ENCODE measurements at places on chromosomes 16 and 17. TPM values are rescaled to one million over a fixed set of nuclear protein-coding genes. Genes with fewer than 3 reads are reported as not detected.

The KRT27 gene
- not detected for total RNA-seq

The CDH8 gene
- not detected for total RNA-seq

DNA sequence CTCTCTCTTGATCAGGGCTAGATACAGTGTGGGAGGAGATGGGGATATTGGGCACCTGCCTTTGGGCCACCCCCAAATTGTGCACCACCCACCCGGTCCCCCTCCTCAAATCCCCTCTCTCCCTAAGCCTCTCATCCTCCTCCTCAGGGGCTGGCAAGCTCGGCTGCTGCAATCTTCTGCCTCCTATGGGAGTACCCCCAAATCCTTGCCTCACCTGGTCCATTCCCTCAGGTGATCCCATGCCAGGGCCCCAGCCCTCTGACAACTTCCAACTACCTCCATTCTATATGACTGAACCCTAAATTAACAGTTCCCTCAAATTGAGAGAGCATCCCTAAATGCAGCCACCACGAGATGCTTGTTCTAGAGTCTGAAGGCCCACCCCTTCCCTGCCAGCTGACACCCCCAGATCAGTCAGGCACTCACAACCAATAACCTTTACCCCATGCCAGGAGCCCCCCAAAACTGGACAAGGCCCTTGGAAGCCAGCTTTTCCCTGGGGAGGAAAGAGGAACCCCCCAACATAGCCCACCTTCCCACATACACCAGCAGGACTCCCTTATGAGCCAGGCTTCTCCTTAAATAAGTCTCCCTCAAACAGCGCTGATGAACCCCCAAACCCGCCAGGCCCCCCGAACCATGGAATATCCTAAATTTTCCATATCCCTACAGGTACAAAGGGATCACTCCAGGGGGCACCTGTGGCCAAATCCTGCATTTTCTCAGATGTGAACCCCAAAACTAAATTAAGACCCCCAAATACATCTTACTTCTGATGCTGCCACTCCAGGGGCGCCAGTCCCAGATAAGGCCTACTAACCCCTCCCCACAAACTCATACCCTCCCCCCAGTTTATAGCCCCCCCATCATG is 3.2 kb downstream of the DLG4 start:
- peak overlapping the region; percentile 24 for H3K4me3 ChIP-seq
- H3K4me1 ChIP-seq, result peaks cover 58% of the 10 kb centered on the region
- DNase-seq, result no peak

The ZNF750 gene
- not detected for total RNA-seq

DNA sequence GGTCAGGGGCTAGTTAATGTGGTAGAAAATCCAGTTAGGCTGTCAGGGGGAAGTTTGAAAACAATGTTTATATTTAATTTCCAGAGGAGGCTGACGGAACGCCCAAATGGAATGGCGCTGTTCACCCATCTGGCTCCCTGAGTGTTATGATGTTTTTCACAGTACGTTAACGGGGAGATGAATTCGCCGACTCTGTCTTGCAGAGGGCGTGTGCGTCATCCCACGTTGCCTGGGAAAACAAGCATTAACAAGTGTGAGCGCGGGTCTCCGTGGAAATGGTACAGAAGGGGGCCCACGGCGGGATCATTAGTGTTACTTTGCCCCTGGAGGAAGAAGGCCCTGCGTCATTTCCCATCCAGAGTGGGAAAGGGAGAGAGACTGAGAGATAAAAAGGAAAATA is 29.6 kb downstream of the RGS9 start:
- no peak for DNase-seq
- peaks cover 28% of the 10 kb centered on the region for H3K4me1 ChIP-seq
- H3K36me3 ChIP-seq, result 0 out of 2 replicates have a peak, but pooled peaks cover 8% of the 10 kb centered on the region
- no peak overlapping the region for H3K27ac ChIP-seq
- no peak overlapping the region for H3K4me3 ChIP-seq

DNA sequence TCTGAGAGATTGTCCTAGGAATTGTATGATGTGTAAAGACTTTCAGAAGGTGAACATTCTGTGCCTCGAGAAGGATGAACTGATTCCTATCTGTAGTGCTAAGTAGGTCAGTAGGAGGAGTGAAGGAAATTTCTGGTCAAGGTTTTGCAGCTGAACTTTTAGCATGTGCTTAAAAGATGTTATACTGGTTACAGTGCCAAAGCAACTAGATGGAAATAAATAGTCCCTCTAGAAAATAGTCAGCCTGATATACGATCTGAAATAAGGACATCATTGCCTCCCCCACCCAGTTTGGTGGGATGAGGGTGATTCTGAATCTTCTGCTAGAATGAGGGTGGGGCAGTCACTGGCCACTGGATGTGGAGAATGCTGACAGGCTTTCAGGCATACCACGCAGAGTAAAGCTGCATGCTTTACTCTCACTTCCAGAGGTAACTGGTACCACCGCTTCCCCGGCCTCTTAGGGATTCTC is 57.2 kb upstream of the VPS4A start:
- no peak for DNase-seq
- no peaks in the 10 kb centered on the region for H3K27me3 ChIP-seq
- no peak overlapping the region for H3K27ac ChIP-seq
- peaks cover 6% of the 10 kb centered on the region for H3K36me3 ChIP-seq

DNA sequence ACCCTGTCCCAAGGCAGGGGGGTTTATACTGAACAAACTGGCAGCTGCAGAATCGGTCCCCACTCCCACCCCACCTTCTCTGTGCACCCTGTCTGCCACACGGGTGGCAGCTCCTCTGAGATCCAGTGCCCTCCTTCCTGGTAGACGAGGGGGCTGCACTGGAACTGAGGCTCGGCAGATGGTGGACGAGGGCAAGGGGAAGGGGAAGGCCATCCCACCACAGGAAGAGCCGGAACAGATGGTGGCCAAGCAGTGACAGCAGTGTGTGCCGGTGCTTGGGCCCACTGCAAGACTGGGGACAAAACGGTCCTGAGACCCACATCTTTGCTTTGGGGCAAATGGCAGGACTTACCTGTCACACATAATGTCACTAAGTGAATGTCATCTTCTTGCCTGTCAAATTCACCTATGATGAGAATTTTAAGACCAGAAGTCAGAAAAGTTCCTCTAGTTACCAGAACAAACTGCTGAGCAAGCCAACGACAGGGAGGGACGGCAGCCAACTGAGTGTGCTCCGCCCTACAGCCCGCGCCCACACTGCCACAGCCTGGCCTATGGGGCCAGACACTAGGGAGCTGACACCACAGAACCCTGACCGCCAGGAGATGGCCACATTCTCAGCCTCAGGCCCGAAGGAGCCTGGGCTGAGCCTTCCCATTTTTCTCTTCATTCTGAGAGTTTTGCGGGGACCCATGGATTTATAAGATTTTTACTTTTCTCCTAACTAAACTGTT is 14.4 kb downstream of the NTAN1 start:
- peaks cover 67% of the 10 kb centered on the region for H3K36me3 ChIP-seq
- no peak for DNase-seq
- no peaks in the 10 kb centered on the region for H3K4me1 ChIP-seq
- no peak overlapping the region for H3K27ac ChIP-seq
- H3K4me3 ChIP-seq, result no peak overlapping the region

The PRAC2 gene
- not detected for total RNA-seq

The SLC26A11 gene
- total RNA-seq, result 14.3 TPM

- H3K4me1 ChIP-seq, result no peaks in the 10 kb centered on the region
- 0 out of 2 replicates have a peak, but pooled peaks cover 8% of the 10 kb centered on the region for H3K27me3 ChIP-seq
- no peak overlapping the region for H3K4me3 ChIP-seq
Observed at GRCh38 chr16:19382084-19382801, 35.4 kb upstream of the TMC5 start.

GRCh38 chr17:80640366-80641084 is 95.9 kb downstream of the RPTOR start:
- no peak for DNase-seq
- H3K27ac ChIP-seq, result no peak overlapping the region
- H3K27me3 ChIP-seq, result no peaks in the 10 kb centered on the region
- peaks cover 1% of the 10 kb centered on the region for H3K4me1 ChIP-seq

GRCh38 chr16:66154801-66155200 is 211.7 kb upstream of the CDH5 start:
- DNase-seq, result no peak
- H3K27ac ChIP-seq, result no peak overlapping the region
- peaks cover 44% of the 10 kb centered on the region for H3K4me1 ChIP-seq
- no peaks in the 10 kb centered on the region for H3K36me3 ChIP-seq
- H3K27me3 ChIP-seq, result no peaks in the 10 kb centered on the region
- no peak overlapping the region for H3K4me3 ChIP-seq

DNA sequence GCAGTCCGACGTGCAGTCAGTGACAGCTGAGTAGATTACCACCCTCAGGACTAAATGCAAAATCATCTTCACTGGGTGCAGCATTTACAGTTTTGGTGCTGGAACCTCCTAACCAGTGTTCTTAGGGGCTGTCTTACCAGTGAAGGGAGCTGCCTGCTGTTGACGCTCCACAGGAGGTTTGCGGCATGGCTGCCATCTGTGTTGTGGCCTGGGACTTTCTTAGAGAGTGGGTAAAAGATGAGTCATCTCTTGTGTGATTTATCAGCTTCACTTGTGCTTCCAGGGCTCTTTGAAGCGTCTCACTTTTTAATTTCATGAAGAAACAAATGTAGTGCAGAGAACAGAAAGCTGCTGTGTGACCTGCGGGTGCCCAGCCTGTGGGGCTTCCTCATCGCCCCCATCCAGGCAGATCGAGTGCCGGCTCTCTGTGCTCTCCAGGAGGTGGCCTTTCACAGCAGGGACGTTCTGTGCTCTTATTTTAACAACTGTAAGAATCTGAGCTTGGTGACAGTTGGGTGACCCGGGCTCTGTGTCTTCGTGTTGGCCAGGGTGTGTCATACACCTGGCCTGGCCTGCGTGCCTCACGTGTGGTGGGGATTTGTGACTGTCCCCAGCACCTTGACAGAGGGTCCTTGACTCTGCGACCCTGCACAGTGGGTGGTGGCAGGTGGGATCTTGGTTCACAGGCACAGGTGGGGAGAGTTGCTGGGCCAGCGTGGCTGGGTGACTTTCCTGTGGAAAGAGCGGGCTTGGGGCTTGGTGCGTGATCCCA is 24.3 kb upstream of the ZNF750 start:
- 0 out of 2 replicates have a peak, but pooled peaks cover 5% of the 10 kb centered on the region for H3K36me3 ChIP-seq
- peaks cover 46% of the 10 kb centered on the region for H3K4me1 ChIP-seq
- peak overlapping the region; percentile 11 for H3K27ac ChIP-seq
- H3K4me3 ChIP-seq, result no peak overlapping the region
- DNase-seq, result peak; percentile 83

The PROCA1 gene
- total RNA-seq, result 0.53 TPM

The HBM gene
- total RNA-seq, result not detected

The ADCY7 gene
- total RNA-seq, result 121 TPM

The GLP2R gene
- 0.78 TPM for total RNA-seq

- no peaks in the 10 kb centered on the region for H3K27me3 ChIP-seq
- peaks cover 28% of the 10 kb centered on the region for H3K4me1 ChIP-seq
- no peak overlapping the region for H3K4me3 ChIP-seq
- H3K36me3 ChIP-seq, result peaks cover 18% of the 10 kb centered on the region
Observed at GRCh38 chr16:81666113-81666512, 113.0 kb upstream of the PLCG2 start.

The CCL1 gene
- total RNA-seq, result not detected

GRCh38 chr16:74094514-74094913 is 202.1 kb upstream of the PSMD7 start:
- no peaks in the 10 kb centered on the region for H3K36me3 ChIP-seq
- no peak overlapping the region for H3K27ac ChIP-seq
- H3K4me1 ChIP-seq, result no peaks in the 10 kb centered on the region
- no peaks in the 10 kb centered on the region for H3K27me3 ChIP-seq

The FBXW10 gene
- 0.05 TPM for total RNA-seq

DNA sequence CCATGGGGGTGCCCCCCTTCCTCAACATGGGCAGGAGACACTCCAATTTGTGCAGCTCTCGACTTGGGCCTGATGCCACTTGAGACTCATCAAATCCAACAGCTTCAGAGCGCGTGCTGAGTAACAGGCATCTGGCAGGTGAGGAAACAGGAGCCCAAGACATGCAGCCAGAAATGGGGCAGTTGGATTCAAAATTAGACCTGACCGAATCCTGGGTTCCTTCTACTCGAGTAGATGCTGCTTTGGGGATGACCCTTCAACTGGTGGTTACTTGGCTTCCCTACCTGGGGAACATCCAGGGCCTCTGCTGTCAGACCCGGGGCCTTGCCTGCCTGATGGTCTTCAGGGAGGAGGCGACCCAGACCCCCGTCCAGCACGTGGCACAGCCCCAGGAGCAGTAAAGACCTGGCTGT is 488 bp upstream of the NTN3 start:
- 0 out of 2 replicates have a peak, but pooled peaks cover 3% of the 10 kb centered on the region for H3K27me3 ChIP-seq
- DNase-seq, result no peak
- H3K36me3 ChIP-seq, result peaks cover 13% of the 10 kb centered on the region
- no peak overlapping the region for H3K4me3 ChIP-seq
- H3K27ac ChIP-seq, result no peak overlapping the region

GRCh38 chr16:12420661-12421209 is 383.0 kb downstream of the CPPED1 start:
- H3K27me3 ChIP-seq, result no peaks in the 10 kb centered on the region
- H3K4me3 ChIP-seq, result no peak overlapping the region
- no peaks in the 10 kb centered on the region for H3K4me1 ChIP-seq
- H3K27ac ChIP-seq, result no peak overlapping the region

The ELOB gene
- total RNA-seq, result 727 TPM

- H3K4me1 ChIP-seq, result peaks cover 27% of the 10 kb centered on the region
- no peak overlapping the region for H3K27ac ChIP-seq
- H3K36me3 ChIP-seq, result peaks cover 4% of the 10 kb centered on the region
- no peak for DNase-seq
Observed at GRCh38 chr16:85556456-85557082, 56.6 kb upstream of the GSE1 start.

- H3K4me3 ChIP-seq, result no peak overlapping the region
- no peak for DNase-seq
- no peaks in the 10 kb centered on the region for H3K27me3 ChIP-seq
- H3K36me3 ChIP-seq, result peaks cover 54% of the 10 kb centered on the region
- peaks cover 31% of the 10 kb centered on the region for H3K4me1 ChIP-seq
Observed at GRCh38 chr17:3657874-3658783, 10.2 kb downstream of the TAX1BP3 start.

DNA sequence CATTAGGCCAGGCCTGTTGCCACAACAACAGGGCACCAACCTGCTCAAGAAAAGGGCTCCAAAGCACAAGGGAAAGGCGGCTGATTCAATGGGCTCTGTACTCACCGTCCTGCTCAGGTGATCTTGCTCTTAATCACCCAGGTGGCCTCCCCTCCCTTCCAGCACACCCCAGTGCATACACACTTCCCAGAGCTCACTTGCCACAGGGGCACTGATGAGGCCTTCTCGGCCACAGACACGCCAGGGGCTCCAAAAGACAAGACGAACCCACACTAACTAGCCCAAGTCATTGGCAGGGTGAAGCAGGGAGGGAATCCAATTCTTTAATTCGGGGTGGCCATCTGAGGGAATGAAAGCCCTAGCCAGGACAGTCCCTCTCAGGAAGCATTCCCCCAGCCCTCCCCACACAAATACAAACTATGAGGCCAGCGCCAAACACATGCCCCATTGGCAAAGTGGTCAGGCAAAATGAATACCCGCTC is 1.4 kb downstream of the MYO18A start:
- DNase-seq, result no peak
- H3K4me3 ChIP-seq, result no peak overlapping the region

The MEIOC gene
- total RNA-seq, result 0.13 TPM
